ENCODE measurements at places on chromosomes 6 and 20.

DNA sequence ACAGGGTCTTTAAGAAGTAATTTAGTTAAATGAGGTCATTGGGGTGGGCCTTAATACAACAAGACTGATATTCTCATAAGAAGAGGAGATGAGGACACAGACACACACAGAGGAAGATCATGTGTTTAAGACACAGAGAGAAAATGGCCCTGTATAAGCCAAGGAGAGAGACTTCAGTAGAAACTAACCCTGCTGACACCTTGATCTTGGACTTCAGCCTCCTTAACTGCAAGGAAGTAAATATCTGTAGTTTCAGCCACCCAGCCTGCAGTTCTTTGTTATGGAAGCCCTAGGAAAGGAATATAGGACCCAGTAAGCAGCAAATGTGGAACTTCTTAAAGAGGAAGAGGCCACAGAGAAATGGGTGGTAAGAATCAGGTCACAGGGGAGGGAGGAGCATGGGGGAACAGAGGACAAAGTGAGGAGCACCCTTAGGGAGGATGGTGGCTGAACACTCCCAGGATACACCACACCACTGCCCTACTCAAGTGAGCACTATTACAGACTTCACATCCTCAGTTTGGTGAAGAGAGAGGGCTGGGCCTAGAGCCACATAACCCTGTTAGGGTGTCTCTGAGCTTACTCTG lies 762 bp downstream of the SIRPB1 start:
- DNase-seq: no peak

GRCh38 chr6:166197361-166197760 lies 29.7 kb upstream of the TBXT start:
- no peak for DNase-seq

DNA sequence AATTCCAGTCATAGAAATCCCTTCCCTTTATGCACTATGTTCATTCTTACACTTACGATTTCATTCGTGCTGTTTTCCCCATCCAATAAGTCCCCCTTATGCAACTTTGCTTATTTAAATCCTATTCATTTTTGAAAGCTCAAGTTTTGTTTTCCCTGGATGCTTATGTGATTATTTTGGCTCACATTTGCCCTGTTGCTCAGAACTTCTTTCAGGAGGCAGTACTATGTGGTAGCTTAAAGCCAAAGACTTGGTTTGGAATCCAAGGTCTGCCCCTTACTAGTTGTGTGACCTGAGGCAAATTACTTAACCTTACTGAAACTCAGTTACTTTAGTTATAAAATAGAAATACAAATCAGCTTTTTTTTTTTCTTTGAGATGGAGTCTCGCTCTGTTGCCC lies 59.6 kb downstream of the MOXD1 start:
- DNase-seq: no peak

GRCh38 chr6:16731478-16732051 lies 29.7 kb downstream of the ATXN1 start:
- no peak for DNase-seq

DNA sequence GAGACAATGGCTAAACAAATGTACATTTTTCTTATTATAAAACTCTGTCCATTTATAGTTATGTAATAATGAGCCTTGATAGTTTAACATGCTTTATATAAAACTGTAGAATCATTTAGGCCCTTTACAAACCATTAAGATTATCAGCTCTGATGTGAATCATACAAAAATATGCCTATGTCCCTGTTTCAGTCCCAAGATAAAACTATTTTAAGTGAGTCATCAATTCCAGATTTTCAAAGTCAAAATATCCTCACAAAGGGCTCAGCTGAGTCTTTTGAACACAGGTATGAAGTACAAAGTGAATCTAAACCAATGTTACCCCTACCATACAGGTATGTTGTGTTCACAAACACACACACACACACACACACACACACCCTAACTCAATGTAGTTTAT lies 88.0 kb downstream of the PTPRK start:
- no peak for DNase-seq

- DNase-seq: no peak
Observed at GRCh38 chr6:56406276-56407269, 159.2 kb upstream of the COL21A1 start.

DNA sequence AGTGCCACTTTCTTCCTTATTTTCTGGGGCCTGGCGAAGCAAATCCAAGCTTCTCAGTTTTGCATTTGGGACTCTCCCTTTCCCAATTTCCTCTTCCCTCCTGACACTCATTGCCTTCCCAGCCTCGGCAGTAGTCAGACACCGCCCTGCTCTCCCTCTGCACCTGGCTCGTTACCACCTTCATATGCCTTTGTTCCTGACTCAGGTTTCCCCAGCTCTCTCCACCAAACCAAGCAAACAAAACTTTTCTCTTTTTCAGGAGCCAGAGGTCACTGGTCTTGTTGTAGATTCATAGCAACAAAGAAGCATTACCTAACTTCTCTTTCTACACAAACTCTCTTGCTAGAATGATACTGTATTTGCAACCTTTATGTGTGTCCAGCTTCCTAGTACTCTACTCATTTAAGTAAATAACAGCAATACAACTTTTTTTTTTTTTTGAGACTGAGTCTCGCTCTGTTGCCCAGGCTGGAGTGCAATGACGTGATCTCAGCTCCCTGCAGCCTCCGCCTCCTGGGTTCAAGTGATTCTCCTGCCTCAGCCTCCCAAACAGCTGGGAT lies 9.0 kb upstream of the ZC3H12D start:
- no peak for DNase-seq

DNA sequence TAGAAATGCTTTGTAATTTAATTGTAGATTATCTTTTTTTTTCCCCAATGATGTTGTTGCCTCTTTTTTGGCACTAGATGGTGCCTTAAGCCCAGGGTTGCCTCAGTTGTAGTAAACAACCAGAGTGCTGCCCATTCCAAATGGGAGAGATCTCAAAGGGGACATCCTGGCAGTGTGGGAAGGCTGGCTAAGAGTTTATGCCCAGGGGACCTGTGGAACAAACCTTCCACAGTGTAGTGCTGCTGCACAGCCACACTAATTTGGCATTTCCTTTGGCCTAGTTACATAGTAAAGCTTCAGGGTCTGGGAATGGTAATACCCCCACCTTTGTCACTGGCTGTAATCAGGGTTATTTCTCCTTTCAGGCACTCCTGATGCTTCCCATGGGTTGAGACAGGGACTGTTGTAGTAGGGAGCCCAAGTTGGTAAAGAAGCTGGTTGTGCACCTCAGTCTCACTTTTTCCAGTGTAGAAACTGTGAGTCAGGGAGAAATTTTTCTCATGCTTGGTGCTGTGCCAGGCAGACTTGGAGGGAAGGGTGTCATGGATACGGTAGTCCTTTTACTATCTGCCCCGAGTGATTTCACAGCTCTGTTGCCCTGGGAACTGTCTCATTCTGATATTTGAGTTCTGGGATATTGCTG lies 177.8 kb upstream of the ECI2 start:
- DNase-seq: no peak

GRCh38 chr20:9141070-9141469 lies 72.2 kb downstream of the PLCB4 start:
- DNase-seq: no peak

GRCh38 chr20:61127311-61128039 lies 124.6 kb upstream of the CDH4 start:
- DNase-seq: no peak

DNA sequence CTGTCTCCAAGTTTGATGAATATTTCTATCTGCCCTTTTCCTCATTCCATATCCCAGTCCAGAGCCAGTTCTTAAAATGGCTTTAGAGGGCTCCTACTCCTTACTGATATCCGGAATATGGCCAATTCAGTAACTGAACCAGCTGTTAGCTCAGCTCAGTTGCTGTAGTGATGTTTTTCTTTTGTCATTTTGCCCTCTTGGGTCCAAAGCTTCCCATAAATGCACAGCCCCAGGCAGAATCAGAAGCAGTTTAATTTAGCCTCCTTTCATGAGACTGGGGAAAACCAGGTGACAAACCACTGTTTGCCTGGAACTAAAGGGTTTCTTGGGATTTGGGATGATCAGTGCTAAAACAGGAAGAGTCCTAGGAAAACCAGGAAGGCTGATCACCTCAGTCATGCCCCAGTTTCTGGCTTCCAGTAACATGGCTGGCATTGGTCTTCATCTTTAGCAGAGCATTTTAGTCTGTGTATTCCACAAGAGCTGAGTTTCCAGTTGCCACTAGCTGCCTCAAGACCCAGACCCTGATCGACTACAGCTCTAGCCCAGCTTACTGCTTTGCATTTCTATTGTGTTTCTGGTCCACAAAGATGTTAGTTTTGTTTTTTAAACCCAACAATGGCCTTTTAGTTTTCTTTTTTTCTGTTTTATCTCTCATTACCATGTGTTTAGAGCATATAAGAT lies 40.6 kb upstream of the REV3L start:
- DNase-seq: no peak

DNA sequence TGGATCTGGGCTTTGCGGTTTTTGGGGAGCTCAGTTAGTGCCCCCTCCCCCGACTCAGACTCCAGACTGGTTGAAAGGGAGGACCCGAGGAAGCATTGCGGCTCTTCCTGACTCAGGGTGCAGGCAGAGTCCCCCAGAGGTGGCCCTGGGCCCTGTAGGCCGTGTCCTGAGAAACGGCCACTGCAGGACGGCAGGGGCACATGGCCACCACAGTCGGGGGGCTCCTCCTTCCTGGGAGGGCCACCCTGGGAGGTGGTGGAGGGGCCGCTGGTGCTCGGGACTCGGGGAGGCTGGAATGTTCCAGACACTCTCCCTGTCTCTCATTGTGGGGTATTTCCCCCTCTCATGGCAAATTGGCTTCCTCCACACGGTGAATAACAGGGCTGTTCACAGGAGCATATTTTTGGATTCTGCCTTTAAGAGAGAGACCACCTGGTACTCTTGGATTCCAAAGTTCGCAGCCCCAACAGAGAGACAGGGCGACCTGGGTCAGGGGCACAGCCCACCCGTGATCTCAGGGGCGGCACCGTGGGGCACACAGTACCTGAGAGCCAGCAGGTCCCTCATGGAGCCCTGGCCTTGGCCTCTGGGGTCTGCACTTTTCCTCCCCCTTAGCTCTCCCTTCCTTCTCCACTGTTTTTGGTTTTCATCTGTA lies 35.7 kb downstream of the FRMD1 start:
- DNase-seq: no peak

DNA sequence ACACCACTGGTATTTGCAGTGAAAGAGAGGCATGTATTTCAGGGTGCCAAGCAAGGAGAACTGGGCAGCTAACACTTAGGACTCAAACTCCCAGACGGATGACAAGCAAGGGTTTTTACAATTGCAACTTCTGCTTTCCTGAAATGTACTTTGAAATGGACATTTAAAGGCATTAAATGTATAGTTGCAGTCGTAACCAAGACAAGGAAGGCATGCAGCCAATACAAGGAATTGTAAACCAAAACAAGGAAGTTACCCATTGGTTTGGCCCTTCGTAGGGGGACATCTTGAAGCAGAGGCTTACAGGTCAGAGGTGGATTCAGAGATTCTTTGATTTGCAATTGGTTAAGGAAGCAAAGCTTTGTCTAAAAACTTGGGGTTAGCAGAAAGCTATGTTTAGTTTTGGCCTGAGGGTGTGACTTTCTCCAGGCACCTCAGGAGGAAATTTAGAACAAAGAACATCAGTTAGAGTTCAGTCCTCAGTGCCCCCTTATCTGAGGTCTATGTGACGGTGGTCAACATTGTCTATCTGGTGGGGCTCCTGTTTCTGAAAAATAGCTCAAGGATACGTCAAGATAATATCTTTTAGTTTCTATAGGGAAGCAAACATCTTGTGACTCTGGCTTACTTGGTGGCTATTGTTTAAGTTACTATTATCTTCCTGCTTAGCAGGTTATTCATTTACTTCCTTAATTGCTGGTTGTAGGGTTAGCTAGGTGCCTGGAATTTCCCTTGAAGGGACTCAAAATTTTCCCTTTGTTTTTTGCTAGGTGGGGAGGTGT lies 266.0 kb downstream of the CD83 start:
- DNase-seq: no peak

DNA sequence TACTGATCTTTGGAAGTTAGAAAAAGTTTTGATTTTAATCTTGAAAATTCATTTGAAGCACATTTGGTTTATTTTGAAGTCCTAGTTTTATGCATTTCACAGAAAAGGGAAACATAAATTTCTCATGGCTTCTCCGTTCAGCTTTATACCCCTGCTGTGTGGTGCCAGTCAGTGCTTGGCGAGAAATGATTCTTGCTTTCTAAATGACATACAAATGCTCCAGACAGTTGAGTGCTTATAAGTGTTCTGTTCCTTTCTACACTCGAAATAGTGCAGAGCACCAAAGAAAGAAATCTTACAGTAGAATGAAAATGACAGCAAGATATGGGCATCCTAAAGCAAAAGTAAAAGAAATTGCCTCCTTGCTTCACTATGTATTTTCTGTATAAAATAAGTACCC lies 9.0 kb upstream of the ZNF292 start:
- no peak for DNase-seq

DNA sequence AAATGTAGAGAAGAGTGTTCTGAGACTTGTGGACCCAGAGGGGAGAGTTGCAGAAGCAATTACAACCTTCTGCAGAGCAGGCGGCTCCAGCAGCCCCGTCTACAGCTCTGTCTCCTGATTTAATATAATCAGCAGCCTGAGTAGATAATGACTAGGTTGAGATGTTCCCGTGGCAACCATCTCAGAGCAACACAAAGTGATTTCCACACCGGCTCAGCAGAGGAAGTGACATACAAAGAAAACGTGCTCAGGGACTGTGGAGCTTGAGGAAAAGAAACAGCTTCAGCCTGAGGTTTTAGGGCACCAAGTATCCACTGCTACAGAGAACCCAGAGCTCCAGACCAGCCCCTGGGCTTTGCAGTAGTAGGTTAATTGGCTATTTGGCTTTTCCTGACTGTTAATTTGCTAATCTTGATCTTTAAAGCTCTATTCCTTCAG lies 136.4 kb downstream of the MTFR2 start:
- no peak for DNase-seq

DNA sequence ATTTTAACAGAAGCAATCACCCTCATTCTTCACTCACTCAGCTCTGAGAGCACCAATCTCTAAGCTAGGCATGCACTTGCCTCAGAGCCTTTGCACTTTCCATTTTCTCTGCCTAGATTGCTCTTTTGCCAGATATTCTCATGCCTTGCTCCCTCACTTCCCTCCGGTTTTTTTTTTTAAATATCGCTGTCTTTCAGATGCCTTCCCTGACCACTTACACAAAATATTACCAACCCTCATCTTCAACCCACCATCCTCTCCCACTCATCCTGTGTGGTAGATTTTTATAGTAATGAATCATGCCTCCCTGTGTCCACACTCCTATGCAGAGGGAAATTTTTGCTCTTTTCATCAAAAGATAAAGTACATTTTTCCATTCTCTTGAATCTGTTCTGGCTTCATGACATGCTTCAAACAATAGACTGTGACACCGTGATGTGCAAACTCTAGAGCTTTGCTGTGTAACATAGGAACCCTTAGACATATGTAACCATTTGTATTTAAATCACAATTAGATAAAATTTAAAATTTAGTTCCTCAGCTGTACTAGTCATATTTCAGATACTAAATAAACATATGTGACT lies 437.1 kb downstream of the UTRN start:
- DNase-seq: no peak

DNA sequence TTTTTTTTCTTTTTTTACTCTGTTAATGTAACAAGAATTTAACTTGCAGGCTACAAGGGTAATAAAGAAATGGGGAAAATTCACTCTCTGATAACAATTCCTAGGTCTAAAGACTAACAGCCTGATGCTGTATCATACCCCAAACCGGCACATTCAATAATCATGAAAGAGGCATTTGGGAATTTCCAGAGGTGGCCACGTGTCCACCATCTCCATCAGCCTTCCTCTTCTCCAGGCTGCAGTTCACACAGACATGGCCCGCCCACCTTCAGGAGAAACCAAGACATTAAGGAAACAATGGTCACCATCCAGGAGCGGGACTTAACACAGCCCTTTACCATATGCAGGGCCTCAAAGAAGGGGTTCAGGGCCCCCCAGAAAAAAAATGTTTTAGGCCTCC lies 44.8 kb downstream of the PDE10A start:
- no peak for DNase-seq

All from esophagus squamous epithelium (tissue), 5 donors.